ENCODE measurements at places on chromosomes 7 and 10.

DNA sequence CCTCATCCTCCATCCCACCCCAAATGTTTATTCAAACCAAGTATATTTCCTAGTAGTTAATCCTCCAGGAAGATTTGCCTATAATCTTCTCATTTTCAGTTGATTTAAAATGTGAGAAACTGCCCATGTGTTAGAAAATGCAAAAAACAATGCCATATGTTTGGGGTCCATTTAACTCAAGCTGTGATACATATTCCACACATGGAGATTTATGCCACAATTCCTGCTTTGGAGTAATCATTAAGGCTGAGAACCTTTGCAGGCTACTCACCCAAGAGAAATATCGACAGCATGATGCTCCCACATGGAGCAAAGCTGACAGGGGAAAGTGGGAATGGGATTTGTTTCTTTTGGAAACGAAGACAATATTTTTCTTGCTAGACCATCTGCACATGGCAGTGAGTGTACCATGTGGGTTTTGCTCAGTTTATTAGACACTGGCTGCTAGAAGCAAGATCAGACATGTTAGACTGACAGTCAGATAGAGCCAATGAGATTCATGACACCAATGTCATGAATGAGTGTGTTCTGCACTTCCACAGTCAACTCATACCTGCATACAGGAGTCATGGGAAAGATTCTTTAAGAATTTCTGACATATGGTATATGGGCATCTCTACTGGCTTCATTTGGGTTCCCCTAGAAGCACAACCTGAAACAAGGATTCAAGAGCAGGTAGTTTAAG lies 3.4 kb upstream of the GRM8 start:
- no peak for DNase-seq

DNA sequence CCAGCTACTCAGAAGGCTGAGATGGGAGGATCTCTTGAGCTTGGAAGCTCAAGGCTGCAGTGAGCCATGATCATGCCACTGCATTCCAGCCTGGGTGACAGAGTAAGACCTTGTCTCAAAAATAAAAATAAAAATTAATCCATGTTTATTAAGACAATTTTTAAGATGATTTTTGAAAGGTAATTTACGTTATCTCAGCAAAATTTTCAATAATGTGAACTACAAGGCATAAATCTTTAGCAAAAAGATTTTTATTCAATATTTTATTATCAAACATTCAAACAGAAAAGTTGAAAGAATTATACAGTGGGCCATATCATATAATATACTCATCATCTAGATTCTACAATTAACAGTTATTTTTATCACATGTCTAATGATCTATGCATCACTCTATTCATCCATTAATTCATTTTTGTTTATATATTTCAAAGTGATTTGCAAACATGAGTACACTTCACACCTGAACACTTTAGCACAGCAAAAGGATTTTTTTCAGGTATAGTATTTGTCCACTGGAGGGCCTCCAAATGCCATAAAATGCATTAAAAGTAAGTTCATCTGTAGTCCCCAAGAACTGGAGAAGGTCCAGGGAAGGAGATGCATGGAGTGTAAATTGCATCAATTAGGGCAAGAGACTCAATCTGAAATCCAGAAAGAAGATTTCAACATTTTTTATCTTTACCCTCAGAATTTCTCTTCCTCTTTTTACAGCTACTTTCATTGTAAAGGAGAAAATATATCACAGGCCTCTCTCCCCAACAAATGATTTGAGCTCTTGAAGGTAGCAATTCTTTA lies 38.6 kb upstream of the RSBN1L start:
- DNase-seq = peak; percentile 57

DNA sequence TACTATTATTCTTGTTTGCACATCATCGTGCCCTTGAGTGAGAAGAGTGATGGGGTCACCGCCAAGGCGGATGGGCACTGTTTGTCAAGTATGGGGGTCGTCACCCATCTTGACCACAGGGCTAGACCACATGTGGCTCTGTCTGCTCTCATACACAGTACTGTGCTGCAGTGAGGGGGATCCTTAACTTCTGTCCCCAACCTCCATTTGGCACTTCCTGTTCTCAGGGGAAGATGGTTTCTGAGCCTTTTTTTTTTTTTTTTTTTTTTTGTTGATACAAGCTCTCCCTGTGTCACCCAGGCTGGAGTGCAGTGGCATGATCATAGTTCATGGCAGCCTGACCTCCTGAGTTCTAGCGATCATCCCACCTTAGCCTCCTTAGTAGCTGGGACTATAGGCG lies 13.6 kb downstream of the WBP1L start:
- DNase-seq = no peak

DNA sequence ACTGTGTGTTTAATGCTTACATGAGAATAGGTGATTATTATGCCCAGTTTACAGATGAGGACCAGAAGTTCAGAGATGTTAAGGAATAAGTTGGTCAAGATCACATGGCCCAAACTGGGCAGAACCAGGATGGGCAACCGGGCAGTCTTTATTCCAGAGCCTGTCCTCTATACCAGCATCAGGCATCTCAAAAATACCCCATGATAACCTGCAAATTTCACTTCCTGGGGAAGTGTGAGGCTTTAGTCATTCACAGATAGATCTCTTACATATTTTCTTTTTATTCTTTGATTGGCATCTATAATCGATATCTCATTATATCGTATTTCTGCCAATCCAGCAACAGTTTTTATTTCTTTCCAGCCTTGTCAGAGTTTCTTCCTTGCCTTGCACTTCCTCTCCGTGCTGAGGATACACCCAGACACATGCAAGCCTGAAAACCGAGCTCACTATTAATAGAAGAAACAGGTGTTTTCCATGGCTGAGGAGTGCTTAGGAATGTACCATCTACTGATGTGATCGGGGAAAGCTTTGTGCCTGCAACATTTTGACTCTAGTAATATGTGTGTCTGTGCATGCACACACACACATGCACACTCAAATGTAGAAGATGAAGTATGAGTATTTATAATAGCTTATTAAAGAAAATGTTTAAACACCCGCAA lies 82.4 kb downstream of the CREM start:
- DNase-seq = no peak

DNA sequence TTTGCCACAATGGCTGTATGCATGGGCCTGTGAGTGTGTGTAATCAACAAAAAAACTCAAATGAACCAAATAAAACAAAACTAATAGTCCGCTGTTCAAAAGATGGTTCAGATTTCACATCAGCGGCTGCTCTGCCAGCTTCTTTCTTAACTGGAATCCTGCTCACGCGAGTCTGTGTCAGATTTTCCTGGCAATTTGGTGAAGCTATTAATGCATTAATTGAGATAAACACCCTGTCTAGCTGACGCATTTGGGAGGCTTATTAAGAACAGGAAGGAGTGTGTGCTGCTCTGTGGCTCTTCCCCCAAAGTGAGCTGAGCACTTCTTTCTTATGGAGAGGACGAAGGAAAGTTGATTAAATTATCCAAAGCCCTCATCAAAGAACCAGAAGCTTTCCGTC lies 336.6 kb upstream of the MKI67 start:
- no peak for DNase-seq

DNA sequence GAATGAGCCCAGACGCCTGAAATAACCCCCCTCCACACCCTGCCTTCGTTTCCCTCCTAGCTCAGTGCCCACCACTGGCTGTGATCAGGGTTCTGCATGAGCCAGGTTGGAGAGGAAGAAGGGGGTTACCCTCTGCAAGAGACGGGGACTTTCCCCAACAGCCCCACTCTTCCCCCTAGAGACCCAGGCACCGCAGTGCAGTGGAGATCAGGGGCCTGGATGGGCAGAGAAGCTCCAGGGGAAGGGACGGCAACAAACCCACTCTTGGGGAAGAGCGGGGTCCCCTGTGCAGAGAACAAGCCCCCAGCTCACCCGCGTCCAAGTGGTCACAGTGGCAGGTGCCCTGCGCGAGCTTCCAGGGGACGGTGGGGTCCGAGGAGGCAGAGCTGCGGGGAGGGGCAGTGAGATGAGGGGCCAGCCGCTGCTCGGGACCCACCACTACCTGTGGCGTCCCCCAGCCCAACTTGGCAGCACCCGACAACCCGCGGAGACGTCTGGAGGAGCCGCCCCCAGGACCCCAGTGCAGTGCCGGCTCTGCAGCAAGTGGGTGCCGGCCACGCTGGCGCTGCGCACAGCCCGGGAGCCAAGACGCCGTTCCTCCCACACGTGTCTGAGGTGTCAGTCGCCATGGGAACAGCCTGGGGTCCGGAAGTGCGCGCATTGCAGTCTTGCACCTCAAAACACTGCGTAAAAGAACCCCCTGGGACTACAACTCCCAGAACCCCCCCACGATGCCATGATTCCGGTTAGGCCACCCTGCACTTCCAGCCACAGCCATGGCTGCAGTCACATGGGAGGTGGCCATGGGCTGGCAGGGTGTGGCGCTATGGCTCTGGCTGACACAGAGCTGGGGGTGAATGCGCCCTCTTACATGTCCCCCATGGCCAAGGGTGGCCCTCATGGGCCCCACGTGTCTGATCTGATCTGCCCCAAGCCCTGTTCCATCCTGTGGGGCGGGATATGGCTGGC lies 45.8 kb upstream of the WIPI2 start:
- DNase-seq = no peak

GRCh38 chr7:351681-352480 lies 61.9 kb downstream of the FOXL3 start:
- no peak for DNase-seq
